ENCODE measurements at places on chromosomes 13 and 19.
A peak's percentile ranks its signal among the peaks of the same experiment; 100 is the strongest.

GRCh38 chr13:74920361-74920760, 561.6 kb downstream of the TBC1D4 start:
- no peak for DNase-seq

DNA sequence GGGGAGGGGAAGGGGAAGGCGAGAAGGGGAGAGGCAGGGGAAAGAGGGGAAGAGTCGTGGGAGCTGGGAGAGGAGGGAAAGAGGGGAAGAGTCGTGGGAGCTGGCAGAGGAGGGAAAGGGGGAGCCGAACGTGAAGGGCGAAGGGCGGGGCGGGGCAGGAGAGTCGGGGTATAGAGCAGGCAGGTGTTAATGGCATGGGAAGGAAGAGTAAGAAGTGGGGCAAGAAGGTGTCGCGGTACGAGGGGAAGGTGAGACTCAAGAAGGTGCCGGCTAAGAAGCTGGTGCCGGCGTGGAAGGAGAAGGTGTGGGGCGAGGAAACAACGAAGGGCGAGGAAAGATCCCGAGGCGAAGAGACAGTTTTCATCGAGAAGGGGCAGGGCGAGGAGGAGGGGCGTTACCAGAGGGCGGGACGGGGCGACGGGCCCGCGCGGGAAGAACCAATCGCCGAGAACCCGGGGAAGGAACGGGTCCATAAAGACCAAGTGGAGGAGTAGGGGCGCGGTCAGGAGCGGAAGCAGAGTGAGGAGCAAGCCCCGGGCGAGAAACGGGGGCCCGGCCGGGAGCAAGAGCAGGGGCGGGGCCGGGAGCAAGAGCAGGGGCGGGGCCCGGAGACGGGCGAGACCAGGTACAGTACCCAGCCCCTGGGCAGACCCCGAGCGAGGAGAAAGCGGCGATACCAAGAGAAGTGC, 463 bp downstream of the CATSPERG start:
- peak; percentile 96 for DNase-seq

DNA sequence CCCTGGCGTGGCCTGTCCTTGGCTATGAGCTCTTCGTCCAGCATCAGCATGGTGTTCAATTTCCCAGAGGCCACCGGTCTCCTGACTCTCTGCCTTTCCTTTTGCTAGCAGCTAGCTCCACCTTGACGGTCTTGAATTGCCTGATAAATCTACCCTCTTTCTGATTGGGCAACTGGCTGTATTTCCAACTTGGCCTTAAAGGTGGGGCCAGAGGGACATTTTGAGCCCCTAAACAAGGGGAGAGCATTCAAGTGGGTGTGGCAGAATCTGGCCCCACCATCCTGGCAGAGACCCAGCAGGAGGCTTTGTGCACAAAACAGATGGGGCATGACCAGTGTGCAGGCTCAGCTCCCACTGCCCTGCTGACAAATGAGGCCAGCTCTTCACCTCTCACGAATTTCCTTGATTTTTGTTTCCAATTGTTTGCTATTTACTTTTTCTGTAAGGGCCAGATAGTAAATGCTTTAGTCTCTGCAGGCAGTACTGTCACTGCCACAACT, 148.9 kb upstream of the VSTM2B start:
- no peak for DNase-seq

DNA sequence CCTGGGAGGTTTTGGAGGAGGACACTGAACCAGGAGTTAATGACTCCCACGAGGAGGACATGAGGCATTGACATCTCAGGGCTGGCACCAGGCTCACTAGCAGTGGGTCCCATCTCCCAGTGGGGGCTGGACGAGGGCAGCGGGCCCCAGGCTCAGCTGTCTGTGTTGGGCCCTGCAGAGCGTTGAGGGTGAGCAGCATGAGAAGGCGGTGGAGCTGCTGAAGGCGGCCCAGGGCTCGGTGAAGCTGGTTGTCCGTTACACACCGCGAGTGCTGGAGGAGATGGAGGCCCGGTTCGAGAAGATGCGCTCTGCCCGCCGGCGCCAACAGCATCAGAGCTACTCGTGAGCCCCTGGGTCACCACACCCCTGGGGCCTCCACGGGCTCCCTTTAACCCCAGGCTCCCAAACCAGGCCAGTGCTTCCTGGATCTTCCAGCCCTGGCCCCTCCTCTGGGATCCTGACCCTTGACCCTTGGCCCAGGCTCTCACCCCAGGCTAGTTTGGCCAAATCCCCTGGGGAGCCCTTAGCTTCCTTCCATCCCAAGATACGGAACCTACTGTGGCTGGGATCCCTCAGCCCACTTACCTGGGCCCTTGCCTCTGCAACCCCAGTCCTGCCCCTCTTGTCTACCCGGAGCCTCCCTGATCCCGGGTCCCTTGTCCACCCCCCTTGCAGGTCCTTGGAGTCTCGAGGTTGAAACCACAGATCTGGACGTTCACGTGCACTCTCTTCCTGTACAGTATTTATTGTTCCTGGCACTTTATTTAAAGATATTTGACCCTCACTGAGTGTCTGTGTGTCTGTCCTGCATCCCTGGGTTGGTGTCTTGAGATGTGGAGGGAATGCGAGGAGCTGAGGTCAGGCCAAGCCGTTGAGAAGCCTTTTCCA, 1.0 kb downstream of the C19orf73 start:
- DNase-seq, result no peak
